ENCODE measurements at places on chromosomes 16 and 17.

- no peak for DNase-seq
These were observed 9.8 kb downstream of the PSKH1 start for GRCh38 chr16:67902831-67903230.

GRCh38 chr17:55340176-55340575, 75.4 kb downstream of the HLF start:
- no peak for DNase-seq

DNA sequence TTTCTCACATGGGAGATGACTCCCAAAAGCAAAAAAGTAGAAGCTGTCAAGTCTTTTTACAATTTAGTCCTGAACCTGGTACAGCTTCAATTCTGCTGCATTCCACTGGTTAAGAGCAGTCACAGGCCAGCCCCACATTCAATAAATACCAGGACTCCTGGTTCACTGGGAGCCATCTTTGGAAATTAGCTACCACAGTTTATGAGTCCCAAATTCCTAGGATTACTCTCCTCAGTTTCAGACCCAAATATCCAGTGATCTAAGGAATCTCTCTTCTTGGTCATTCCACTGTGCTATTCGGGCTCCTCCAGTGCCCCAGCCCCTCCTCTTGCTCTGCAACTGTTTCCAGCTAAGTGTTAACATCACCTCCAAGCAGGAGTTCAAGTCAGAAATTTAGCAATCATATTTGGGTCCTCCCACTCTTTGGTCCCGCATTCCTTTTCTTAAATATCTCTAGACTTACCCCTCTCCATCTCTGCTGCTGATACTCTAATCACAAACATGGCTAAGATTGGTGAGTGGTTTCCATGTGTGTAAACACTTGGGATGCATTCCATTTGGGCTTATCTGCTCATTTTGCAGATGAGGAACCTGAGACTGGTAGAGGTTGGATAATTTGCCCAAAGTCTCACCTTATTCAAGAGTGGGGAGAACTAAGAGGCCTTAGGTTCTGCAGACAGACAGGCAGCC, 9.6 kb upstream of the WIPF2 start:
- DNase-seq, result peak; percentile 83

DNA sequence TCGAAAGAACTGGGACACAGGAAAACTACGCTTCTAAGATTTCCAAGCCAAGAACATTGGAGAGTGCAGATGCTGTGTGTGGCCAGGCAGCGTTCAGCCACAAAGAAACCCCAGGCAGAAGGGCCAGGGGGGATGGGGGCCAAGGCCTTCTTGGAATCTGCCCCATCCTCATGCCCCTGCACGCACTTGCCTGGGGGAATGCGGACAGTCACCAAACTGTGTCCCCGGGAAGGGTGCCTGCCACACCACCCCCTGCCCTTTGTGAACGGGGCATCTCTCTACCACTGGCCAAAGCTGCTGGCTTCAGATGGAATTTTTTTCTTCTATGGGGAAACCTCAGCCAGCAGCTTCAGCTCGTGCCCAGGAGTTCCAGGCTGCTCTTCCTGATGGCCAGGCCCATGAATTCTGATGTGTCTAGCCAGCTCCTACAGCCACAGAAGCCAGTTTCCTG, 32.0 kb upstream of the DNAH17 start:
- DNase-seq, result no peak

- no peak for DNase-seq
These were observed 129.2 kb downstream of the USP31 start for GRCh38 chr16:23020084-23020483.

DNA sequence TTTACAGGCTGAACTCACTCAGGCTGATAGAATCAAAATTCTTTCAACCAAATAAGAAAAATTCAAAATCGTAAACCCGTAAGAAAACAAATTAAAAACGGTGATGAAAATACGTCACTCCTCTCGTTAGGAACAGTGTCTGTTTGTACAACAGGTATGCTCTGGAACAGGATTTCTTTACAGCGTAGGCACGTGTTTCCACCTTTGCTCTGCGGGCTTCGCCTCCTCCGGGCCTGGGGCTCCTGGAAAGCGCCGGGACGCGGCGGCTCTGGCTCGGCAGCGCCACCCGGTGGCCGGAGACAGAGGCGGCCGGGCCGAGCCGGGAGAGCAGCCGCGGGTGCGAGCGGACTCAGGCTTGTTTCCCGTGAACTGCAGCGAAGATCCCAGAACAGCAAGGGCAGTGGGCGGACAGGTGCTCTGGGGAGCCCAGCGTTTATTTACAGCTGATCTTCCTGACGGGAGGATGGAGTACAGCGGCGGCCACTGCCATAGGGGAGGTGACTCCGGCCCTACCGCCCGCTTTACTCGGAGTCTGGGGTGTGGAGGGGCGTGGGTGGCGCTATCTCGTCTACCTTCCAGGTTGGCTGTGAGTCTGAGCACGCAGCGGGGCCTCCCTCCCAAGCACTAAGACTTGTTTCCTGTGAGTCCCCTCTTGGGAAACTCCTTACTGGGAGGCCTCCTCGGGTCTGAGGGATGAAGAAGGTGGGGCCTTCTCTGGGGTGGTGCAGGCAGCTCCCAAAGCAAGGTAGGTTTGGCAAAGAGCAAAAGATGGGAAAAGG, 40.5 kb upstream of the ATP2A3 start:
- DNase-seq, result peak; percentile 41

GRCh38 chr16:21628772-21629171, 23.6 kb downstream of the IGSF6 start:
- DNase-seq, result peak; percentile 62

GRCh38 chr16:27366687-27367460, 35.1 kb upstream of the IL21R start:
- no peak for DNase-seq

DNA sequence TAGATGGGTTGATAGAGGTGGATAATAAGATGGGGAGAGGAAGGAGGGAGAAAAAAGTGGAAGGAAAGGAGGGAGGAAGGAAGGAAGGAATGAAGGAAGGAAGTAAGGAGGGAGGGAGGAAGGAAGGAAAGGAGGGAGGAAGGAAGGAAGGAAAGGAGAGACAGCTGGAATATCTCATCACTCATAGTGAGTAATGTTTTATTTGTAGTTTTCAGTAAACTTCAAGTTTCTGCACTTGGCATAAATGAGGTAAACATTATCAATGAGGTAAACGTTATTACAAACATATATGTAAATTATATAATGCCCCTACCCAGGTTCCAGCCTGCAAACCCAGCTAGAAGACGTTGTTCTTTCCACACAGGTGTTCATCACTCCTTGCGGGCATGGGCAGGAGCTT, 89.8 kb upstream of the XYLT1 start:
- DNase-seq, result no peak

DNA sequence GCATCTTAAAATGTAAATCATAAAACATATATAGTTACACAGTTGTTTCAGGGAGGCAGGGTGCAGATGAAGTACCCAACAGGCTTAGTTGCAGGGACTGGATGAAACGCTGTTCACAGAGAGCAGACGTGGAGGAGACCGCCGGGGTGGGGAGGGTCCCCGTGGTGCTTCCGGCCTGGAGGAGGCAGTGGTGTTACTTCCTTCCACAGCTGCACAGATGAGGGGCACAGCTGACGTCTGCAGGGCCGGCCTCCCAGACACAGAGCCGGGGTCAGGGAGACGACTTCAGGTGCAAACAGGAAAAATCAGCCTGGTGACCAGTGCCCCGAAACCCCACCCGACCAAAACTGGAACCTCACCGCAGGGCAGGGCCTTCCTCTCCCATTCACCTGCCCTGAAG, 17.1 kb downstream of the SPIRE2 start:
- DNase-seq, result no peak

DNA sequence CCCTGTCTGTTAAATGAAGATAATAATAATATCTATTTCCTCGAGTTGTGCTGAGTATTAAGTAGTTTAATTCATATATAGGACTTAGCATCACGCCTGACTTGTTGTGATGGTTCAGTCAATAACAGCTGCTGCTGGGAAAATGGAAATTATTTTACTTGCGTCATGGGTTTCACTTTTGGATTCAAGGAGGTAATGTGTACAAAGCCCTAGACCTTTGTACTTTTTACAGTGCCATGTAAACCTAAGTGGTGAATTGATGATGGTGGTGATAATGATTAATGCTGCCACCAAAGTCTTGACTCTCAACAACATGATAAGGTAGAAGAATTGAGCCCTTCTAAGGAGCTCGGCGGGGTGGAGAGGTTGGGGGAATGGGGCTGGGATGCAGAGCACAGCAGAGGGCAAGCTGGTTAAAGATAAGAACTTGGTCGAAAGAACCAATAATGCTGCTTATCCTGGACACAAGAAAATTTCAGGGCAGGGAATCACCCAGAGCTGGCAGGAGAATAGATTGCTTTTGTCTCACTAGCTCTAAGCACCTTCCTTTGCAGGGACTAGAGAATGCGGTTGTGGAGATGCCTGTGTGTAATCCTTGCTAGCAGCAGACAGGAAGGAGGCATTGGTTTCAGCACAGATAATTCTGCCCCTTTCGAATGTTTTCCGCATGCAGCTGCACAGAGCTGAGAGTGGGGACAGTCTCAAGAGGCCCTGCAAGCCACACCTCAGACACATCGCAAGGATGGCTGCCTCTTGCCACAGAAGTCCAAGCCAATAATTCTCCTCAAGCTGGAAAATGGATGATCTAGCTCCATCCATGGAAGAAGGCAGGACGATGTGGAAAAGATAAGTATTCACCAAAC, 187.1 kb downstream of the TMEM114 start:
- DNase-seq, result no peak

GRCh38 chr17:6831661-6832263, at the start of gene TEKT1:
TEKT1 (minus strand) TSS chr17:6831729; CDS start chr17:6830376, 1,353 bp downstream.
- DNase-seq, result peak; percentile 19

DNA sequence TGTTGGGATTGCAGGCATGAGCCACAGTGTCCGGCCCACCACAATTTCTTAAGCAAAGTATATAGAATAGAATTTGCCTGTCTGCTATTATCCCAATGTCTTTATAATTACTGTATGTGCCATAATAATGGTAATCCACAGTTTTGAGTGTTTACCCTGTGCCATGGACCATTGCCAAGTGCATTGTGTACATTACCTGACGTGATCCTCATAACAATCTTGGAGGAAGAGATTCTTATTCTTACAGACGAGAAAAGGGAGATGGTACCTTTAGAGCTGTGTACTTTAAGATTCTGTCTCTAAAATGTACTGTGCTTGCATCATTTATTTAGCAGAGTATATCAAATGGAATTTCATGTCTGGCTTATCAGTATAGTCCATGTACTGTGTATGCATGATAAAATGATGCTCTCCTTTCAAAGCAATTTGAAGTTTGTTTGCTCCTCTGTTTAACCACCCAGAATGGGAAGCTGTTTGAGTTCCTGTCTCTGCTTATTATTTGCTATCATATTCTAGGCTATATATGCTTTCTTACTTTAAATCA, 13.8 kb upstream of the CDR2 start:
- peak; percentile 3 for DNase-seq

- no peak for DNase-seq
These were observed 74.7 kb upstream of the TOX3 start for GRCh38 chr16:52621651-52622050.

- DNase-seq, result no peak
These were observed 2.1 kb upstream of the KANSL1 start for GRCh38 chr17:46195217-46195855.

DNA sequence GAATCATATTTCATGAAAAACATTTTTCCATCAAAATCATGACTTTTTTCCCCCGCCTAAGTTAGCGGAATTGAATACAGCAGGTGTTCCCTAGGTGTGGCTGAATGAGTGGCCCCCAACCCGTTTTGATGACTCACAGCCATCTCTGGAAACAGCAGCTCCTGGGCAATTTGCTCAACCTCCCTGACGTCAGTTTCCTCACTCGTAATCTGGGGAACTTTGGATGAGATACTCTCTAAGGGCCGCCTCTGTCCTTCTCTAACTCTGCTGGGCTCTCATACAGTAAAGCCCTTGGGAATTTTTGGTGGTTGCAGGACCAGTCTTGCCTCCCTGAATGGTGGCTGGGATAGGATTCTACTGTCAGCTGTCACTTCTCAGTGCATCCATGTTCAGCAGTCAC, 11.6 kb upstream of the NTN1 start:
- DNase-seq, result no peak

DNA sequence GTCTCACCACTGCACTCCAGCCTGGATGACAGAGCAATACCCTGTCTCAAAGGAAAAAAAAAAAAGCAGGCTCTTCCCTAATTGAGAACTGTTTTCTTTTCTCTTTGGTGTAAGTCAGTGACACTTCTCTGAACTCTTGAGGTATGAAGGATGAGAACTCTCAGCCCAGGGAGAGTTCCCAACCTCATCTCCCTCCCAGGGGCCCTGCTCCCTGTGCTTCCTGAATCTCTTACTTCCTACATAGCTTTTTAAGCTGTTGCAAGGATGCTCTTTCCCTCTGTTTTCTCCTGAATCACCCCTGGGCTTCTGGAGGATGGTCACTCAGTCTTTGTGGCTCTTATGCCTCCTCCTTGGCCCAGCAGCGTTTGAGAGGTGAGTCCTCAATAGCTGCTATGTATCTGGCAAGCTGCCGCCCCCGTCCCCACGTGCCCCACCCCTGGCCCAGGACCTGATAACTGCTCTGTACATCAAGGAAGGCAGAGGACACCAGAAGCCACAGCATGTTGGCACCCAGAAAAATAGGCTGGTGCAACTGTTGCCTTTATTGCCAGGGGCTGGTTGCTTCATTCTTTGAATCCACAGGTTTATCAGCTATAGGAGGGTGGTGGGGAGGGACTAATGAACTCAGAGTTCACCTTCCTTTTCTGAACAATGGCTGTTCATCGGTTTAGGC, 24.0 kb downstream of the IGF2BP1 start:
- DNase-seq, result peak; percentile 84

DNA sequence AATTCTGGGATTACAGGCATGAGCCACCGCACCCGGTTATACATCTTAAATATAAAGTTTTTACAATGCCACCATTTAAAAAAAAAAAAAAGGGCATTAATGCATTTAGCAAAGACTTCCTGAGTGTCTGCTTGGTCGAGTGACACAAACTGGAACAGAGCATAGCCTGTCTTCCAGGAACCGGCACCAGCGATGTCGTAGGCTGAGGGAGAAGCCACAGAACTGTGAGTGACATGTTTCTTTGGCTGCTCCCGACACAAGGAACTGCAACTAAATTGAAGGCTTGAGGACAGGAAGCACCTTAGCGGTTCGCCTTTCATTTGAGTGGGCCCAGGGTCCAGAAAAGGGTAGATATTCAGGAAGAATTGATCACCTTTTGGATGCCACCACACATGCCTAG, 717.8 kb downstream of the MAF start:
- no peak for DNase-seq

DNA sequence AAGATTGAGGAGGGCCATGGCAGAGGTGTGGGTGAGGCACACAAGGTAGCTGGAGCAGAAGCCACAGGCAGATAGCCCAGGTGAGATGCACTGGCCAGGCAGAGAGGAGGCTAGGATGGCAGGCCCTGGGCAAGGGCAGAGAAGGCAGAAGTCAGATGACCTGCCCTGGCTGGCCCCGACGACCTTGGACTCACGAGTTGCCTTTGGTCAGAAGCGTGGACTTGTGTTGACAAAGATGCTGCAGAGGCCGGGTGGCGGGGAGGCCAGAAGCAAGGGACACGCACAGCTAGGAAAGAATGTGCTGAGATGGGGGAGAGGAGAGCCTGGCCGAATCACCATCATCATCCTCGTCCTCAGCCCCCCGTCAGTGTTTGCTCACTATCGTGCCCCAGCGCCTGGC, 123.7 kb downstream of the RBFOX3 start:
- DNase-seq, result no peak

GRCh38 chr16:58462499-58462996, 37.4 kb upstream of the NDRG4 start:
- no peak for DNase-seq

GRCh38 chr16:89815639-89816348, 653 bp downstream of the FANCA start:
- no peak for DNase-seq
